ENCODE measurements at places on chromosomes 5 and 9.

GRCh38 chr5:123785162-123786071, 273.4 kb downstream of the CSNK1G3 start:
- DNase-seq: no peak

- no peak for DNase-seq
Measured at GRCh38 chr5:107744418-107745330, 73.9 kb upstream of the EFNA5 start.

DNA sequence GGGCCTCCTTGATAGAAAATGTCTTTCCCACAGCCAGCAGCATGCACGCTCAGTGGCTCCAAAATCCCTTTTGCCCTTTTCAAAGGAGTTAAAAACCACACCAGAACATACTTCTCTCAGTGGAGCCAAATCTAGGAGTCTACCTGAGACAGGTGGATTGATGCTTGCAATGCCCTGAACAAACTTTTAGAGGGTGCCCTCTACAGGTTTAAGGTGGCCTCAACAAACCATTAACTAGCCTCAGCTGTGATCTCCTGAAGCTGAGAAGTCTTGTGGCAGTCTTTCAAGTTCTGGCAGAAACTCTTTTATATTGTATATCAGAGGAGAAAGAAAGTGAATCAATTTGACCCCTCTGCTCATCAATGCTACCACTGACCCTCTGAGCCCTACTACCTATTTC, 125.4 kb downstream of the MED27 start:
- DNase-seq: no peak

- no peak for DNase-seq
Measured at GRCh38 chr5:138745268-138745667, 8.0 kb upstream of the CTNNA1 start.

- DNase-seq: no peak
Measured at GRCh38 chr5:119302916-119303897, 52.6 kb upstream of the TNFAIP8 start.

- DNase-seq: no peak
Measured at GRCh38 chr5:103962023-103962422, 399.4 kb upstream of the NUDT12 start.

DNA sequence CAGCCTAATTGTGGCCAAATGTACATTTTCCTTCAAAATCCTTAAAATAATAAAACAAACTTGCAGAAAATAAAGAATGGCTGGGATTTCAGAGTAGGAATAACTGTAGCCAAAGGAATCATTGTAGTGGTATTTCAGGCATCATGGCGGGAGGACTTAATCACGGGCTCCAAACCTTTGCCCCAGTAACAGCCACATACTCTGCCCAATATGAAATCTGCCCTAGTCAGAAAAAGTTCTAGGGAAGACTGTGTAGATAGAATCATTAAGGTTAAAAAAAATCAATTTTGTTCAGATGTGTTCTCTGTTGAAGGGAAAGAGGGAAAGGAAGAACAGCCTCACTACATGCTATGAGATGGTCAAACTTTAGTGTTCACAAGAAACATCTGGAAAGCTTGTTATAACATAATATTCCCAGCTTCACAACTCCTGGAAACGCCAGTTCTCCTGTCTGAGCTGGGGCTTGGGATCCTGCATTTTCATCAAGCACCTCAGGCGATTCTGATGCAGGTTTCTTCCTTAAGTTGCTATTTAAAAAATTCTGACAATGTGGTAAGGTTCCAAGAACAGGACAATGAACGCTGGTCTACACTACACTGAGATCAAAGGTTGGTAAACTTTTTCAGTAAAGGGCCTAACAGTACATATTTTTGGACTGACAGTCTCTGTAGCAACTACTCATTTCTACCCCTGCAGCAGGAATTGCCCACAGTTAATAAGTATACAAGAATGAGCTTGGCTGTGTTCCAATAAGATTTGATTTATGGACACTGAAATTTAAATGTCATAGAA, 87.9 kb downstream of the CEMIP2 start:
- no peak for DNase-seq

DNA sequence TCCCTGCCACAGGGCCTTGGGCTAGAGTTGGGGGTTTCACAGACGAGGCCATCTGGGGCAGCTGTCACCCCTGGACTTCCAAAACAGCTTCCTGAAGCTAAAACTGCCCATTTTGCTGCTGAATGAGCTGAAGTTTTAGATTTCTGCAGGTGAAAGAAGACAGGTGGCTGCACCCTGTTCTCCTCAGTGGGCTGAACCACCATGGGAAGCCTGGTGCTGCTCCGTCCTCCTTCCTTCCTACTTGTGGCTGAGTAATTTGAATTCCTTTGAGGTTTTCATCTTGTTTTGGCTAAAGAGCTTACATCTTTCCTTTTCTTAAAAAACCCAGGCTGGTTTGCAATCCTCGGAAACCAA, 5.3 kb downstream of the NKD2 start:
- DNase-seq: no peak

GRCh38 chr5:175181331-175181730, 262.7 kb downstream of the DRD1 start:
- DNase-seq: no peak

- no peak for DNase-seq
Measured at GRCh38 chr9:112380825-112381221, 915 bp downstream of the HSDL2 start.

- no peak for DNase-seq
Measured at GRCh38 chr5:170168002-170168401, 62.3 kb downstream of the FOXI1 start.

- no peak for DNase-seq
Measured at GRCh38 chr5:63554191-63554590, 408.1 kb downstream of the HTR1A start.

DNA sequence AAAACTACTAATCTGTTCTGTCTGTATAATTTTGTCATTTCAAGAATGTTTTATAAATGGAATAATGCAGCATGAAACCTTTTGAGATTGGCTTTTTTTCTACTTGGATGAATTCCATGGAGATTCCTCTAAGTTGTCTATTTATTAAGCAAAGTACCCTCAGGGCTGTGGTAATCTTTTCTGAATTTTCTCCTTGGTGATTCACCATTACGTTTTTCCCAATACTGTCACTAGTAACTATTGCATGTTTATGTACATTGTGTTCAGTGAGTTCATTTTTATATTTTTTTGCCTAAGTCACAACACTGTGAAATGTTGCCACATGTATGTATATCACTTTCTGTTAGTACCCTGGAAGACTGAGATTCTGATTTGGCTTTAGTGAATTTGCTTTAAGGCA, 177.0 kb upstream of the GRIN3A start:
- DNase-seq: no peak

- DNase-seq: no peak
Measured at GRCh38 chr9:116668970-116669695, 18.0 kb upstream of the TRIM32 start.

- DNase-seq: no peak
Measured at GRCh38 chr9:94868464-94868863, 142.0 kb downstream of the AOPEP start.

- DNase-seq: no peak
Measured at GRCh38 chr5:15877914-15878313, 301.7 kb downstream of the MARCHF11 start.

DNA sequence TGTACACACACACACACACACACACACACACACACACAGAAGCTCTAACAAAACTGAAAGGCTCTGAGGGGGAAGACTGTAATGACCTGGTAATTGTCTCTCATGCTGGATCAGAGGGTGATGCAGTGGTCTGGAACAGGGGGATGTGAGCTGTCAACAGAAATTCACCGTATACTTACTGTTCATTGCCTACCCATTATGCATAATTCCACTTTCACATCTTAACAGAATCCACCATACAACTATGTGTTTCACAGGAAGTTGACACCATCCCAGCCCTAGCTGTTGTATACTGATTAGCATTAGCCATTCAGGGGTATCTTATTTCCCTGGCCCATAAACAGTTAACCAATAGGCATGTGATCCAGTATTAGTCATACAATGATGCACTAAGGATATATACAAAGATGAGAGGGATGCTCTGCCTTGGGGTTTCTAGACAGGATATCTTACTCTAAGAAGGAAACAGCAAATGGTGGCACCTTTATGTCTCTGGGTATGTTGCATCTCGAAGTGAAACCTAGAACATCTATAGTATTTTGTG, 396.5 kb upstream of the BRINP1 start:
- no peak for DNase-seq

DNA sequence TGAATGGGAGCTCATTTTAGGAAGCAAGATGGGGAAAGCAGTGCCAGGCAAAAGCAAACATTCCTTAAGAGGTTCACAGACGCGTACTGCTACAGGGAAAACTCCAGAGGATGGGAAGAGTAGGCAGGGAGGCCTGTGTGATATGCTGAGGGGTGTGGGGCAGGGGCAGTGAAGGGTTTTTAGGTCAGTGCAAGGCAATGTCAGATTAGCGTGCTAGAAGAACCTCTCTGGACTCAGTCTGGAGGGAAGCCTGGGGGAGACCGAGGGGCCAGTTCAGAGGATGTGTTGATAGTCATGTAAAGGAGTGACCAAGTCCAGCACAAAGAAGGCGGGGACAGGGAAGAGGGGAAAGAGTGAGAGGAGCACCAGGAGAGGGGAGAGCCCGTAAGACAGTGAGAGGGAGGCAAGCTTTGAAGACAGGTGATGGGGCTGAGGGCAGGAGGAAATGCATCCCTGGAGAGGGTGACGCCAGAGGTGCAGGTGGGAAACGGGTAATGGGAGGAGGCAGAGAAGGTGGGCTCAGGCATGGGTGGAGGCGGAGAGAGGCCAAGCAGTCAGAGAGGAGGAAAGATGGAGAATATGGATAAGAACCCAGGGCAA, 134.5 kb downstream of the MTX3 start:
- no peak for DNase-seq

DNA sequence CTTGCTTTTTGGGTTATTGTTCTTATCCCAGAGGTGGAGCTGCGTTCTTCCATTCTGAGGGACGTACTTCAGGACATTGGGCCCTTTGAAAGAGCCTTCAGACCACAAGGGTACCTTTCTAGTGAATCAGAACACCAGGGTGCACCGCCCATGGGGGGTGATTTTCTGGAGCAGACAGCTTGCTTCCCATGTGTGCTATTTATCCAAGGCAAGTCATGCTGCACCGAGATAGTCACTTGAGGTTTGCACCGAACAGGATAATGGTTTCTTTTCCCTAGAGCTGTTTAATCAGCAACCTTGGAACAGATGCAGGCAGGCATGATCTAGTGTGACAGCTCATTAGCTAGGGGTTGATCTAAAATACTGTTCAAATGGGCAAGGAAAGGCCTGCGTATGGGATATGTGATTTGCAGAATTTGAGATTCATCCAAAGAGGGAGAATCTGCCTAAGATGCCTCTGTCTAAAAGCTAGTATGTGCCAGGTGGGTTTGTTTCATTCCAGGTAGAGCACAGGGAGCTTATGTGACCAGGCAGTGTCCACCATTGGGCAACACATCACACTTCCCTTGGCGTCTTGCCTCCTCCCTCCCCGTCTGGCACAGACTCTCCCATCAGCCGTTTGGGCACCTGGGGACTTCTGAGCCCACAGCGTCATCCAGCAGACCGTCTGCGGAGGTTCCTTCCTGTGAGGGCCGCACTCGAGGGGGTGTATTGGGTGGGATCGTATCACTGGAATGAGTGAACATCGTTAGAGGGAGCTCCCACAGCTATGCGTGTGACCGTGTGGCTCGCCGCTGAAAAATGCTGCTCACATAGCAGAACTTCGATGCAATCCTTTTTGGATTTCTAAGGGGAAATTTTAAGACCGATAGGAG, 23.0 kb downstream of the ABL1 start:
- DNase-seq: no peak

- DNase-seq: no peak
Measured at GRCh38 chr9:96487949-96488348, 38.0 kb downstream of the HABP4 start.

DNA sequence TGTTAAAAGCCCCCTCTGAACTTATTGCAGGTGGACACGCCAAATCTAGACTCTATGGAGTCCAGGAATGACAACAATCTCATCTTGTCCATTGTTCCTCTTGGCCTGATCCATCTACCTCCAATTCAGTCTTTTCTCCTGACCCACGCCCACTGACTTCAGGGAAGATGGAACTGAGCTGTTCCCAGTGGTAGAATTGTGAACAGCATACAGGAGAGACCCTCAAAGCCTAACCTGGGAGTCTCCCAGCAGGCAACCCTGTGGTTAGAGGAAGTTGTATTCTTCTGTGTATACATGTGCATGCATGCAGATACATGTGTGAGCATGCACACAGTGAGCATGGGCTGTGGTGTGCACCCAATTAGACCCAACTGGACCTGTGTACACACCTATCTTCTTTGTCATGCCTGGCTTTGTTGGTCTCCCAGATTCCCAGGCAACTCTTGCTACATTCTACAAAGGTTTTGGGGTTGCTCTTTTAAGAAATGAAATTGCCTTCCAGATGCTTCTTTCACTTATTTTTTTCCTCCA, 286.0 kb downstream of the ZSWIM6 start:
- DNase-seq: no peak

DNA sequence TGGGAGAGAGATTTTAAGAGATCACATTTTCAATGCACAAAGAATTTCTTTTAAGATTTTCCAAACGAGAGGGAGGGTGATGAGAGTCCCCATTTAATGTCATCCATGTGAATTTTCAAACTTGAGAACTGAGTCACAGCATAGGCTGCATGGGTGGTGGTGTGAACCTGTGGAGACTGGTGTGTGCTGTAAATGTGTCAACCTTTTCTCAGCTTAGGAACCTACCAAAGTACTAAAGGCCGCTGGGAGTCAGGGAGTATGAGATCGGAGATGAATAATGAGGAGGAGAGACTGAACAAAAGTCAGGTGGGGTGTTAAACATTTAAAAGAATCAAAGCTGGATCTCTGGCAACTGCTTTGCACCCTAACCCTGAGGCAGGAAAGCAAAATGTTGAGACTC, 7.5 kb downstream of the ALDH1A1 start:
- no peak for DNase-seq

DNA sequence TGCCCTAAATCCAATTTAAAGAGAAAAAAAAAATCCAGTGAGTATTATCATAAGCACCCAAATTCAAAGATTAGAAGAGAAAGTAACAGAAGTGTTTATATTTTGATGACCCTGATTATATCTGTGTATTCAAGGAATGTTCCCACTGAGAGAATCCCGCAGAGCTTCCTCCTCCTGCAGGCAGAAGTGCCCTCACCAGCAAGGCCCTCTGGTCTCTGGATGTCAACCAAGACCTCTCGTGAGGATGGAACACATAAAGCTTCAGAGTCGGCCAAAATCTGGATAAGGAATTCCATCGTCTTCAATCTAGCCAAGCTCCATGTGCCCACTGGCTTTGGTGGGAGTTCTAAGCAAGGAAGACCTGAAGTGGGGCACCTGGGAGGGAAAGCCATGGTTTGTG, 18.1 kb downstream of the PTCH1 start:
- DNase-seq: no peak

DNA sequence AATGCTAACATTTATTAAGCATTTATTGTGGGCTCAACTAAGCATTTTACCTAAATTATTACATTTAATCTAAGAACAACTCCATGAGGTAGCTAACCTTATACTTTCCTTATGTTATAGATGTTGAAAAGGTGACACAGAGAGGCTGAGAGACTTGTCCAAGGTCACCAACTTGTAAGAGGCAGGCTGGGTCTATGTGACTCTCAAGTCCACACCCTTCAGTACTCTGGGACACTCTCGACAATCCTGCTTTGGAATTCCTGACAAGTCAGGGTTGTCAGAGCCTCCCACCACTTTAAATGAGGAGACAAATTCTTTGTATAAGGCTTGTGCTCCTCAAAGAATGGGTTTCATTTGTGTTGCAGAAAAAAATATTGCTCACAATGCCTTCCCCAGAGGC, 67.2 kb downstream of the NRG2 start:
- DNase-seq: no peak

- no peak for DNase-seq
Measured at GRCh38 chr5:123673107-123673506, 161.1 kb downstream of the CSNK1G3 start.

- no peak for DNase-seq
Measured at GRCh38 chr9:18390393-18390792, 83.6 kb upstream of the ADAMTSL1 start.

GRCh38 chr9:71819115-71819739, 50.9 kb upstream of the CEMIP2 start:
- no peak for DNase-seq

All from GM12891 (cell line).